ENCODE measurements at places on chromosomes 7 and 10.

GRCh38 chr7:2529161-2530070, 9.8 kb downstream of the LFNG start:
- DNase-seq = peak; percentile 72

- DNase-seq = no peak
Observed at GRCh38 chr10:91684841-91685240, 52.0 kb upstream of the PPP1R3C start.

DNA sequence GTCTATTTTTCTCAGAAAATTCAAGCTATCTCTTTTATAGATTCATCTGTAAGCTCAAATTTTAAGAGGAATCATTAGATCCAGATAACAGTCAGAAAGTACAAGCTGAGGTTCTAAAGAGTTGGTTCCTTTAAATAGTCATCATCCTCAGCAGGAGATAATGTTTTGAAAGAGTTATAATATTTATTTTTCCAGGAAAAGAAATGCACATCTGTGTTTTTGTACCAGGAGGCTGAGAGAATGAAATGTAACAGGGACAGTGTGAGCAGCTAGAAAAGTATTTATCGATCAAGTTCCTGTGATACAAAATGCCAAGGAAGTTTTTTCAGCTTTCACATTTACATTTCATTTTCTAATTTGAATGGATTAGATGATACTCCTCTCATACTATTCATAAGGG, 120.2 kb upstream of the LRRTM3 start:
- DNase-seq = no peak

GRCh38 chr7:30276203-30276900, 8.0 kb upstream of the ZNRF2 start:
- peak; percentile 55 for DNase-seq

- DNase-seq = no peak
Observed at GRCh38 chr7:108249453-108249852, 119.3 kb upstream of the LAMB4 start.

DNA sequence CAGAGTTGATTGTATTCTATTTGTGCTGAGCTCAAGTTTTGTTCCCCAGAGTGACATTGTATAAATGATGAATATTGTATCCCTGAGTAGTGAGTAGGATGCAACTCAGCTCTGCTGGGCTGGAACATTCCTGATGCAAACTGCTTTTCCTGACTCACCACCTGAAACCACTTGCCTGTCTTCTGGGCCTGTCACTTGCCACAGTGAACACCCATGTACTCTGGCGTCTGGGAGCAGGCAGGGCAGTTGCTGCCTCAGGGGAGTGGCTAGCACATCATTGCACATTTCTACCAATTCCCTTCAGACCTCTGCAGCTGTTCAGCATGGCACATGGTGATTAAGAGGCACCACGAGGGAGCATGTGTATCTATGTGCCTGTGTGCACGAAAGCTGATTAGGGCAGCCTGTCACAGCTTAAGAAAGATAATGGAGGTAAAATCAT, 157.3 kb downstream of the SND1 start:
- no peak for DNase-seq

Measured in GM10248 (cell line).